ENCODE measurements at places on chromosomes 2 and 18.

DNA sequence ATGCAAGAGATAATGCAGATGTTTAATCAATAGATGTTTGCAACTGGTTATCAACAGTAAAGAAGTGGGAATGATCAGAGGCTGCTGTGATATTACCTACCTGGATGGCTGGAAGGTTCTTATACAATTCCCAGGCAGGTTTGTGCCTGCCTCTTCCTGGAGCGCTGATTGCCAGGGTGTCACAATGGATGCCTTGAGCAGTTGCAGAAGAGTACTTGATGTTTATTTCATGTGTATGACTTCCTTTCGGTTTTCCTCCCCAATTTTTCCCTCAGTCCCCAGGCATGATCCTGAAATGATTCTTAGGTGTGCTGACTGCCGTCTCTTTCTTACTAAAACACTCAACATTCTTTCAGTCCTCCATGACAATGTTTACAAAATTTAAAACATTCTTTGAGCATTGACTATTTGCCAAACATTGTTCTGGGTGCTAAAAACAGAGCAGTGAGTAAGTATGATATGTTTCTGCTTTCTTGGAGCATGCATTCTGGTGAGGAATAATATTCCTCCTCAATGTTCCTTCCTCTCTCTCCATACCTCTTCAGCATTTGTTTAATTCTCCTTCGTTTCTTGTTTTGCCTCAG lies 416.6 kb upstream of the TRIB2 start:
- no peak for DNase-seq

GRCh38 chr2:64359171-64359891 lies 94.6 kb upstream of the LGALSL start:
- no peak for DNase-seq

- DNase-seq: no peak
Observed at GRCh38 chr2:6341588-6342129, 524.0 kb downstream of the CMPK2 start.

- DNase-seq: no peak
Observed at GRCh38 chr2:224819075-224819474, 102.9 kb upstream of the CCDC195 start.

DNA sequence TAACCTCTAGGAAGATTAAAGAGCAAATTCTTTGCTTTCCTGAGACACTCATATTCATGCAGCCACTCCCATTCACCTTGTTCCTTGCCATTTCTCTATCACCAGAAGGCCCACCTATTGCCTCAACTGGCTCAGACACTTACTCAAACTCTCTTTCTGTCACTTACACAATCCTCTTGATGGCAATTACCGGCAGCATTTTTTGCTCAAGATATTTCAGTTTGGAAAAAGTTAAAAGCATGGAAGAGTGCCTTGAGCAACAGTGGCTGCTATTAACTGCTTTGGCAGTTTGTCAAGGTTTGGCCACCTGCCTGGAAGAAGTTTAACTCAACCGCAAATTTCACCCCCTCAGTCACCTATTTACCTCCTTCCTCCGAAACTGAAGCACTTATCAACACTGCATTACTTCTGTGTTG lies 1104.0 kb upstream of the PIK3C3 start:
- DNase-seq: no peak

DNA sequence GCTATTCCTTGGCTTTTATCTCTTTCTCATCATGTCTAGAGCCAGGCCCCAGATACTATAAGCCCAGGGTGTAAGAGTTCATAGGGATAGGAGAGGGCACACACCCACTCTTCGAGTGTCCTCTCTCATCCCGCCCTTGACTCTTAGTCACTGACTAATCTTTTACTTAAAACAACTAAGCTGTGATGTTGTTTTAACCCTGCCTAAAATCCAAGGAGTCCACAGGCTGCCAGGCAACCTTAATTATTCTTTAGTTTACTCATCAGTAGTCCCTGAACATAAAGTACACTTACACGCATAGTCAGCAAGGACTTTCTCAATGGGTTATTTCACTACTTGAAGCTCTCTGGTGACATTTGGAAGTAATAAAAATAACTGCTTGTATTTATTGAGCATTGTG lies 28.4 kb downstream of the GREB1L start:
- DNase-seq: no peak

DNA sequence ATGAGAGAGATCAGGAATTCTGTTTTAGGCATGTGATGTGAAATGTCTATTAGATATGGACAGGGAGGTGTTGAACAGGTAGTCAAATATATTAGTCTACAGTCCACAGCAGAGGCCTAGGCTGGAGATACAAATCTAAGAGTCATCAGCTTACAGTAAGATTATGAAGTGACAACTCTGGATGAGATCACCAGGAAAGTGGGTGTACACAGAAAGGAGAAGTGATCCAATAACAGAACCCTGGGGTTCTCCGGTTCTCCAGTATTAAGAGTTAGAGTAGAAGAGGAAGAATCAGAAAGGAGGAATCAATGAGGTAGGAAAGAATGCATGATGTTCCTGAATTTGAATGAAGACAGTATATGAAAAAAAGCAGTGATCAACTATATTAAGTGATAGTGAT lies 362.3 kb downstream of the FIGN start:
- no peak for DNase-seq

DNA sequence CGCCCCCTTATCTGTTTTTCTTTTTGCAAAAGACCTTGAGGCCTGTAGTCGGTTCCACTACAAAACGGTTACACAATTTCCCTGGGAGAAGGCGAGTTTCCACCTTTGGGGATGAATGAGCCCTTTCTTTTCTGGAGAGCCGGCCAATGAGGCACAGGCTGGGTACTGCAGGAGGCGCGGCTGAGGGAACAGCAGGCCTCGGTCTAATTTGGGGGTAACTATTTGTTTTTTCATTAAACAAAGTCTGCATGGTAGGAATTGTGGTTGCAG lies 129.2 kb downstream of the MYCN start:
- no peak for DNase-seq

GRCh38 chr2:55120634-55121359 lies 70.5 kb upstream of the RTN4 start:
- DNase-seq: no peak

DNA sequence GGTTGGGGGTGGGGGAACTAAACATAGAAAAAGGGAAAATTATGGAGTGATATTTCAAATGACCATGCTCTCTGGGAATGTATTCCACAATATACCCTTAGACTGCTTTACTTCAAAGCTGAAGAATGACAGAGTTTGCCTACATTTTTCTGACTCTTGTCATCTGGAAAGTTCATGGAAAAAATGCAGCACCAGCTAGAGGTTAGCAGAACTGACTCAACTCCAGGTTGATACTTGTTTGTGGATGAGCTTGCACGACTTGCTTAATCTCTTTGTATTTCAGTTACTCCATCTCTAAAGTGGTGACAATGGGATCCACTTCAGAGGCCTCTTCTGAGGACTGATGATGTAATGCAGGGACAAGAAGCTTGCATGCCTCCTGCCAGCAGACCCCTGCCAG lies 824.0 kb upstream of the ID2 start:
- DNase-seq: no peak

- DNase-seq: no peak
Observed at GRCh38 chr2:192007581-192008228, 160.8 kb upstream of the CAVIN2 start.

GRCh38 chr2:127081826-127082633 lies 24.9 kb downstream of the BIN1 start:
- DNase-seq: peak; percentile 38

GRCh38 chr2:9114458-9114857 lies 92.2 kb upstream of the ASAP2 start:
- no peak for DNase-seq

GRCh38 chr2:111897630-111897923 lies 830 bp upstream of the MERTK start:
- DNase-seq: no peak

GRCh38 chr2:233857511-233858141 lies 3.3 kb upstream of the HJURP start:
- peak; percentile 24 for DNase-seq

- no peak for DNase-seq
Observed at GRCh38 chr2:46954951-46955571, 39.5 kb upstream of the MCFD2 start.

GRCh38 chr2:180739070-180739469 lies 241.3 kb upstream of the UBE2E3 start:
- no peak for DNase-seq

DNA sequence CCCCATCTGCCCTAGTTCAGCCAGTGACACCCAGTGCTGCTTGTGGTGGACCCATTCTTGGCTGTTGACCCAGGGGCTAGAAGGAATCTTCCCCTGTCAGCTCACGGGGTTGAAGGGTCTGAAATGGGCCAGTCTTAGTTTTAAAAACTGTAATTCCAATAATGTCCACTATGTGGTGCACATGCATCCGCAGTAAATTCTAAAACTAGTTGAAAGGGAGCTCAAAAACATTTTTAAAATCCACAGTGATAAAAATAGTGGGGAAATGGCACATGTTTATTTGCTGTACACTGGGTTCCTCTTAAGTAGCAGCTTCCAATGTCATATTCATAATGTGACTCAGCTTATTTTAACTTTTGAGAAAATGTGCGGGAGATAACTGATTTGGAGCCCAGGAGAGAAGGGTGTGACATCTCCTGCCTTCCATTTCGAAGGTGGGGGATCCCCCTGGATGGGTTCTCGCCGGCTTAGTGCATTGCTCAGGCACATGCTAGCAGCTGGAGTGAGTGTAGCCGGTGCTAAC lies 32.8 kb downstream of the GRHL1 start:
- no peak for DNase-seq

GRCh38 chr2:241617431-241618154 lies 19.4 kb downstream of the THAP4 start:
- no peak for DNase-seq

DNA sequence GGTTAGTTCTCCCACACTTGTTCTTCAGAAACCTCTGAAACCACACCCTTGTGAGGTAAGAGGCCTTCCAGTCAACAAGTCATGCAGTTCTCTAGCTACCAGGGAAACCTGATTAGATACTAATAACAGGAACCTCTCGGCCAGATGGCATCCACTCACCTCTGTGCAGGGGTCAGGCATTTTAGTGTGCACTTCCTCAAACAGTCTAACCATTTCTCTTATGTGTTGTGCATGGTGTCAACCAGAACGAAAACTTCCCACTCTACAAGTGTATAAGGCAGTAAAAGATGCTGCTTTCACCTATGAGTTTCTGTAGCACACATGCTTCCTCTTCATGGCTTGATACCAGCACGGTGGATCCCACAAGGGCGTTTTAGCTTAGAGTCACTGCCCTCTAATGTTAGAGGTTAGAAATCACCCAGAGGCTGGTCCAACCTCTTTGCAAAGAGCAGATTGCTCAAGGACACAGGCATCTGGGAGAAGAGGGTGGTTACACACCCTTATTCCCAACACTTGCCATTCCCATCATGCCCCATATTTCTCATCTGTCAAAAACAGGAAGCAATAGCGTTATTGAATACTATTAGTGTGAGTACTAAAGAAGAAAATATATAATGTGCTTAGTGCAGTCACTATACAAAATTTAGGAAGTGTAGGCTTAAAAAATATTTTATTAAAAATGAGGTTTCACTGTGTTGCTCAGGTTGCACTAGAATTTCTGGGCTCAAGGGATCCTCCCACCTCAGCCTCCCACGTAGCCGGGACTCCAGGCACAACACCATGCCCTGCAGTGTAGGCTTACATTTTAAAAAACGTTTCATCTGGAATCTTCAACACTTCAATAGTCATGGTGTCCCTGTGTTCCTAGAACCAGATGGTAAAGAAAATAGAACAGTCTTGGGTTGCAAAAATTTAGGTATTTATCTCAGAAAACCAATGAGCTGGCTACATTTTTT lies 34.5 kb upstream of the RAB31 start:
- no peak for DNase-seq

- DNase-seq: no peak
Observed at GRCh38 chr2:194385376-194385775, 1271.7 kb upstream of the SLC39A10 start.

- DNase-seq: no peak
Observed at GRCh38 chr18:73520229-73520628, 627.4 kb downstream of the FBXO15 start.

DNA sequence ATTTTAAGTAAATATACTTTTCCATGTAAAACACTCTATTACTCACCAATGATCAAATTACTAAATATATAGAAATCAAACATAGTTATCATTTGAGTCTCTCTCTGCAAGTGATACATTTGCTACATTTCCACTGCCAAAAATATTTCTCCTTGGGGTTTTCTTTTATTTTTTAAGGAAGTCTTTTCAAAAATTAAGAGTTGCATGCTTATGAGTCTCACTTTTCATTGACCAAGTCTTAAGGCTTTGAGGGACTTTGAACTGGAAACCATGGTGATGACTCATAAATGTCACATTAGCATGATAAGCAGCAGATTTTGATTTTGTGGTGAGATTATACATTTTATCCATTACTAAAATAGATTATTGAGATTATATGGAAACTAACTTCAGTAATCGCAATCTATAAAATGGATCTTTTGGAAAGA lies 152.9 kb downstream of the FAM124B start:
- no peak for DNase-seq

DNA sequence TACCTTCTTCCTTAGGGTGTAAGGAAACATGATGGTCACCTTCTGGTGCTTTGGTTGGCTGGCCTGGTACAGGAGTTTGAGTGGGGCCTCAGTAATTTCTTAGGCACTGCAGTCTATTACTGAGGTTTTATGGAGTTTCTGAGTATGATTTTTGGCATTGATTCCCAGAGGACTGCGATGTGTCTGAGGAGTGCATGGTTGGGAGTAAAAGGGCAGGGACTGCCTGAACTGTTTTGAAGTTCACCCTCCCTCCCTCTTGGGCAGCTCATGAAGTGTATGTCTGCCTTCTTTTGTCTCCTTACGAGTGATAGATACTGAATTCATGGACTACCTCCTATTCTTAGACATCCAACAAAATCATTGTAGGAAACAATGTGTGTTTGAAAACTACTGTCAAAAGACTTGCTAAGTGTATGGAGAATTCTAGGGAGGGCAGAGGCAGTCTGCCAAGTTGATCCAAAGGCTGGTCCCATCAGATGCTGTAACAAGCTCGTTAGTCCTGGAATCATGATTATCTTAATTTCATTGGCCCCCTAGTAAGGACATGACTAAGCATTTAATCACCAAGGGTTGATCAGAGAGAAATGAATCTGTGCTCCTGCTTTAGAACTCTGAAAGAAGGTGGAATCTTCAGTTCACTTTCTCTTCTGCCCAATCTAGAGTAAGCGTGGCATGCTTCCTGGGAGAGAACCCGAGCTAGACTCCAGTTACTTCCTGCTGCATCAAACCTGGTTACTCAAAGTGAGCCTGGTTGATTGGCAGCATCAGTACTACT lies 26.5 kb downstream of the LYPD6B start:
- DNase-seq: no peak

GRCh38 chr2:69615078-69615625 lies 28.4 kb downstream of the AAK1 start:
- no peak for DNase-seq

DNA sequence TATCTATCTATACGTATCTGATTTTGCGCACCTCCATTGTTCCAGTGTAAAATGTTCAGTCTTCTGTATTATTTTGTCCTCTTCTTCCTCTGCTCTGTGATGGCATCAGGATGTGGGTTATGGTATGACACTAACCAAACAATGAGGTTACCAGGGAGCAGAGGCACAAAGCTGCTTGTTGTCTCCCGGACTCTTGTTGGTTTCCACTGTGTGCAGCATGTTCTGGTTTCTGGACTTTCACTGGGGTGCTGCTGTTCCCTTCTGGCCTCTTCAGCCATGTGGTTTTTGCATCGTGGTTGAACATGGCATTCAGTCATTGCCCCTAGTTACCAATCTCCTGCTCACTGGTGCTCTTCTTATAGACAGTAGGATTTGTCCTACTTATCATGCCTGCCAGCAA lies 665.9 kb downstream of the CBLN2 start:
- no peak for DNase-seq
